ENCODE measurements at places on chromosomes 4 and X.

GRCh38 chr4:188735082-188735481 lies 595.8 kb downstream of the TRIML1 start:
- DNase-seq = no peak

DNA sequence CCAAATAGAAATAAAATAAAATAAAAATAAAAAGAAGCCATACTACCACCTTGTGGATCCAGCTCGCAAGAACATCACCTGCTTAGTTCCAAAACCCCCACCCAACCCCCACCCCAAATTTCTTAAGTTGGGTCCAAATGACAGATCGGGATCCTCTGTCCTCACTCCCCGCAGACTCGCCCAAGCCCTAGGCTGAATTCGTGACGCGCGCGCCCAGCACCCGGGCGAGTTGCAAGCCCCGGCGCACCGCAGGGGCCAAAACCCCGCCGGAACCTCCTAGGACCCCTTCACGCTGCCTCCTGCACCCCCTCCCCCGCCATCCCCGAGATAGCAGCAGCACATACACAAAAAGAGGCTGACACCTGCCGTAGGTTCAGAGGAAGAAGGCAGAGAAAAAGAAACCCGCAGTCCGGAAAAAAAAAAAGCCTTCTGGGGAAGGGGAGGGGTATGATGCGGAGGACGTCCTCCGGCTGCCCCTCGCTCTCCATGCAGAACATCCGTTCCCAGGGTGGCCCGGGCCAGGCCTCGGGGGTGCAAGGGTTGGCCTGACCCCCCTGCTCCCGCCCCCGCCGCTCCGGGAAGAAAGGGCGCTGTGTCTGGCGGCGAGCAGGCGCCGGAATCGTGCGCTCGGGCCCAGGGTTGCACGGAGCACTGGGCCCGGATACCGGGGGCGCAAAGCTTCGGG lies 2.6 kb downstream of the NLGN4X start:
- DNase-seq = no peak

DNA sequence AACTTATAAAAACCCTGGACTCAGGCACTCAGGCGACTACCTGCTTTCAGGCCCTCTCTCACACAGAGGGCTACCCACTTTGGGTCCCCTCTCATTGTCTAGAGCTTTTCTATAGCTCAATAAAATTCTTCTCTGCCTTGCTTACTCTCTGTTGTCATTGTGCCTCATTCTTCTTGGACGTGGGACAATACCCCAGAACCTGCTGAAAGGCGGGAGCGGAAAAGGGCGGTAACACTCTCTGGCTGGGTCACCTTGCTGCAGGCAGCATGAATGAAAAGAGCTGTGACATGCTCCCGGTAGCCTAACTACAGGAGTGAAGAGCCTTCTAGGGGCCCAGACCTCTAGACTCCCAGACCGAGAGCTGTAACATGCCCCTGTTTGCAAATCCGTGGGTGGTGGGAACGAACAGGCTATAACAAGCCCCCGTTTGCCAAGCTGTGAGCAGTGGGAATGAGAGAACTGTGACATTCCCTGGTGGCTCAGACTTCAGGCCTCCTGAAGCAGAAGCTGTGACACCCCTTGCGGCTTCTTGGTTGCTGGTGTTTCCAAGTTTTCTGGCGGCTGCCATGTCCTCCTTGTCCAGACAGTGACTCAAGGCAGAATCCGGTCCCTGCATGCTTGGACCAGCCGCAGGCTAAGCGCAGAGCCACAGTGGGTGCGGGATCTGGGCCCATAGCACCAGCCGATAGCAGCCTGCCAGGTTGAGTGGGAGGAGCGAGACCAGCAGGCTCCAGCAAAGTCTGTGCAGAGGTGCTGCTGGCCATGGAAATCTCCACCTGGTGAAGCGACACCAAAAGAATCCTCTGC lies 684.6 kb downstream of the ARAP2 start:
- no peak for DNase-seq

DNA sequence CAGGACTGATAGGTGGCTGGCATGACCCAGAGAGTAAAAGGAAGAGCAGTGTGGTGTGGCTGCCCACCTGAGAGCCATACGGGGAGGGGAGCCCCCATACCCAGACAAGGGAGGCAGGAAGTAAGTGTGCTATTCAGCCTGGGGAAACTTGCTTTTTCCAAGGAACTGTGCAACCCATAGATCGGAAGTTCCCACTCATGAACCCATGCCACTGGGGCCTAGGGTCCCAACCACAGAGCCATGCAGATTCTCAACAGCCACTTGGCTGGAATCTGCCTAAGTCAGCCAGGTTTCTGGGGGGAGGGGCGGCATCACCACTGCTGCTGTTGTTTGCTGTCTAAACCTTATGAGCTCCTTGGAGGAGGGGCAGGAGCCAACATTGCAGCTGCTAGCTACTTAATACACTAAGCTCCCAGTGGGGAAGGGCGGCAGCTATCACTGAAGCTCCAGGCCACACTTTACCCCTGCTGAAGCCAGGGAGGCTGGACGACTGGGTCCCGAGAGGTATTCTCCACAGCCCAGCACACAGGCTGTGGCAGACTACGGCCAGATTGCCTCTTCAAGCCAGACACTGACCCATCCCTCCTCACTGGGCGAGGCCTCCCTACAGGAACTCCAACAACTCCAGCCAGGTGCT lies 410.4 kb downstream of the INPP4B start:
- DNase-seq = no peak

GRCh38 chr4:30950737-30951136 lies 230.6 kb downstream of the PCDH7 start:
- no peak for DNase-seq

DNA sequence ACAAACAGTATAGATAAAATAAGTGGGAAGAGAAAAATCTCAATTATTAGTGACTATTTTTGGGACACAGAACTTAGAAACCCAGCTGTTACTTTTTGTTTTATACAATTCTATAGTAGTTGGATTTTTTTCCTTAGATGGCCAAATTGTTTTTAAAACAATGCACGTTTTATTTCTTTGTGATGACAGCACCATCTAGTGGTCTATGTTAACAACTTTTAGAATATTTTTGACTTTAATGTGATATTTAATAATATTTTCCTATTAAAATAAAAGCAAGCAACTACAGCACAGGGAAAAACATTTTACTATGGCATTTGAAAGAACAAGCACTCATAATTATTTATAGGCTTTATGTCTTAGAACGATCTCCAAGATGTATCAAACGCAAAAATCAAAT lies 5.6 kb upstream of the SMIM31 start:
- no peak for DNase-seq

DNA sequence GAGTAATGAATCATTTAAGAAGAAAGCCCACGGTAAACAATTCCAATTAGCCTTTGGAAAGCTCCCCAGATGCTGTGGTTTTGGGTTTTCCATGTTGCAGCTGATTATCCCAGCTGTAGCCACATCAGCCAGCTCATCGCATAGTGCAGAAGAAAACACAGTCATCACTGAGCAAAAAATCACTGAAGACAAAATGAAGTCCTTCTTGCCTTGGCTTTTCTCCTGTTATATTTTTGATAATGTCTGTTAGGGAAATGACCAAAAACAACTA lies 193.0 kb upstream of the C1QTNF7 start:
- DNase-seq = no peak

DNA sequence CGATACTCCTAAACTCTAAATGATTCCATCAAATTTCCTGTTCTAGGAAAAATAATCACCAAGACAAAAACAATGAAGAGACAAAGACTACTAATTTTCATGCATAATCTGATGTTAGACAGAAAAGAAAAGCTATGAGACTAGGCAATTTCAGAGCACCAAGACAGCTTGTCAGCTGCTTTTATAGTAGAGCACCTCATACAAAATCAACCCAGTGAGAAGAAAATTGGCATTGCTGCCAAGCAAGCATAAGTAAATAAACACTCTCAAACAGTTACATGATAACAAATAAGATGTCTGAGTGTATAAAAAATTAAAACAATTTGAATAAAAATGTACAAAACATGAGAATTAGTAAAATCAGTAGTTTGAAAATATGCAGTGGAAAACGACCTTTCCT lies 1544.6 kb downstream of the C4orf33 start:
- no peak for DNase-seq

GRCh38 chr4:71498625-71499024 lies 159.8 kb downstream of the SLC4A4 start:
- DNase-seq = no peak

DNA sequence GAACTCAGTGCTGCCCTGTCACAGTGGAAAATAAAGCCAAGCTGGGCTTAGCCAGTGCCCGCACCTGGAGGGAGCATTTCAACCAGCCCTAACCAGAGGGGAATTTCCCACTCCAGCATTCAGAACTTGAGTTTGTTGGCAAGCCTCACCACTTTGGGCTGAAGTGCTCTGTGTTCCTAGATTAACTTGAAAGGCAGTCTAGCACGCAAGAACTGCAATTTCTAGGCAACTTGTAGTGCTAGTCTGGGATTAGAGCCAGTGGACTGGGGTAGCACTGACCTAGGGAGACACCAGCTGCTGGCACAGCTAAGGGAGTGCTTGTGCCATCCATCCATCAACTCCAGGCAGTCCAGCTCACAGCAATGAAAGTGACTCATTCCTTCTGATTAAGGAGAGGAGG lies 1060.6 kb upstream of the GRID2 start:
- DNase-seq = no peak

DNA sequence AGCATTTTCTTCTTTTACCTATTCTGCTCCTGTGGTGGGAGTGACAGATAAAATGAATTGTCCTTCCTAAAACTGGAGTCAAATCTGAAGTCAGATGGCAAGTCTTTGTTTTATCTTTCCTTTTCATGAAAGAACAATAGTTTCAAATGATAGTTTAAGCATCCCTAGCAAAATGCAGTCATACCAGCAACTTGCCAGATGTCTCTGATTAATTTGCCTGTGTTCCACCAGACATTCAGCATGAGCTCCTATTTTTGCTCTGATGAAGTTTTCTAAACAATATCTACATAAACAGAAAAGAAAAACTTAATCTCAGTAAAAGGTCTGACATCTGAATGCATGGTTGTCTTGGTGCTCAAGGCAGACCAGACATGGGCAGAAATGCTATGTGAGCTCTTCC lies 15.2 kb downstream of the PRKG2 start:
- DNase-seq = no peak

DNA sequence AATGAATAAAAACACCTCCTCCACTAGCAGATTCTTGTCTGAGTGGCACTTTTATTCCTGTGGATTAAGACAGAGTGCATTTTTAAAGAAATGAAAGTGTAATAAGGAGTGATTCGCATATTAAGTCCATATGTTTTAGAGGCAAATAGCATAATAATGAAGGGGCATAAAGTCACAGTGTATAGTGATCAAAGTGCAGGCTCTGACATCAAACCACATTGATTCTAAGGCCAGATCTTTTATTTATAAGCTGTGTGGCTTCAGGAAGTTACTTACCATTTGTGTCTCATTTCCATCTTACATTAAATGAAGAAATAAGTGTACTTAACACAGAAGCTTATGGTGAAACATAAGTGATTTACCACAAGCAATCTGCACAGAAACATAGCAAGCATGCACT lies 332.8 kb downstream of the GASK1B start:
- no peak for DNase-seq

GRCh38 chr4:39636531-39637184 lies 2.0 kb downstream of the SMIM14 start:
- no peak for DNase-seq

- no peak for DNase-seq
These were observed 169.7 kb upstream of the SH3RF1 start for GRCh38 chr4:169440446-169440845.

DNA sequence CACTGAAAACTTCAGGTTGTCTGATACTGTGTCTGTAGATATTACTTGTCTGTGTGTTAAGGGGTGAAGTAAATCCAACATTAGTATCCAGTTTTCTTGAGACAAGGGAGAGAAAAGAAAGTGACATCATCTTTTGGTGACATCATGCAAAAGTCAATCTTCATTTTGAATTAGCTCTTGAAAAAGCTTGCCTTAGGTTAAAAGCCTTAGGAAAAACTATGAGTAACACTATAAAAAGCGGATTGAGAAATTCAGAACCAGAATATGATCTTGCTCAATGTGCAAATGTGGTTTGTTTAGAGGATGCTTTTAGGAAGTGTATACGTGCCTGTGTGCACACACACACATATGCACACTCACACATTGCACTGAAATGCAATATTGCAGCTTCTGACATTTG lies 345.8 kb upstream of the CASK start:
- no peak for DNase-seq

- no peak for DNase-seq
These were observed 8.8 kb downstream of the TAPT1 start for GRCh38 chr4:16217300-16218051.

GRCh38 chrX:18353931-18354368 lies 538 bp downstream of the SCML2 start:
- DNase-seq = no peak

DNA sequence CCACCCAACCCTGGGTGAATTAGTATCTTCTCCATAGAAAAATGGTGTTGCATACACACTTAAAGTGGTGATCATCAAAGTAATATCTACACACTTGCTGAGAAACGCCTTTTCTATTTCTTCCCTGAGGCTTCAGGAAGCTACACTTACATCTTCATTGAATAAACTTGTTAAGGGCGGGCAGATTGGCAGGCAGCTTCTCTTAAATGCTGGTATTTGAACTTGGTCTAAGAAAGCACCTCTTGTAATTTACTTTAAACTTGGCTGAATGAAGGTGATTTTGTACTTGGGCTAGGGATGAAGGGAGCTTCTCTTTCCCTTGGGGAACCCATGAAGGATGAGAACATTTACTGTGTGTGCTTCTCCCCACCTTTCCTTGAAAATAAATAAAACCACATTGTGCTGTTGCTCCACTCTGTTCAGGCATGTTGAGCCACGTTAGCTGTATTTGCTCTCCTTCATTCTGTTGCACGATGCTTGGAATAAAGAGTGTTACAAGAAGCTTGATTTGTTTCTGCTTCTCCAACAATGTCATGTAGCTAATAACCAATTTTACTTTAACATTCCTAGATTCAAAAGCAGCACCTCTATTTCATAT lies 430.1 kb downstream of the ANKRD50 start:
- no peak for DNase-seq

DNA sequence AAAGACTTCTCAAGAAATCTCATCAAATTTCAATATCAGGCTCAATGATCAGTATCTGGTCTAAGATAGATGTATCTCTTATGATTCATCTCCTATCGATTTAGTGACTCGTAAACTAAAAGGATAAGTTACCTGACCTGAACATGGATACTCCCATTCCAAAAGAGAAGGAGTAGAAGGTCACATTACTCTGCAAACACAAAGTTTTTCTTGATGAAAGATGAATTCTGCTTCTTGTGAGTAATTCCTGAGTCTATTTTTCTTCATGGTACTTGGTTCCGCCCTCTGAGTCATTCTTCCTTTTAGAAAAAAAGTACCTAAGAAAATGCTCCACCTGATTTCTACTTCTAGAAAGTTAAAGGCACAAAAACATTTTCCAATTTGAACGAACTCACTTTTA lies 223.1 kb upstream of the SLIT2 start:
- DNase-seq = no peak

- DNase-seq = no peak
These were observed 2.4 kb upstream of the NSUN7 start for GRCh38 chr4:40747207-40747835.

GRCh38 chrX:79079477-79079876 lies 65.0 kb upstream of the GPR174 start:
- no peak for DNase-seq

GRCh38 chrX:110145854-110146253 lies 142.9 kb downstream of the TMEM164 start:
- DNase-seq = no peak

- DNase-seq = no peak
These were observed 10.2 kb downstream of the SH3TC1 start for GRCh38 chr4:8209181-8209874.

- no peak for DNase-seq
These were observed 14.4 kb upstream of the DCAF8L1 start for GRCh38 chrX:27995611-27996010.

- DNase-seq = no peak
These were observed 14.7 kb downstream of the CXCR3 start for GRCh38 chrX:71603618-71604017.

All from CD4-positive, alpha-beta T cell treated with Interleukin-15 for 1 hour (primary cell).